ENCODE measurements at places on chromosomes 1 and 21. TPM values are rescaled to one million over a fixed set of nuclear protein-coding genes. Genes with fewer than 3 reads are reported as not detected.

The CFAP141 gene
- polyA plus RNA-seq = not detected

The GIPC2 gene
- polyA plus RNA-seq = 16.5 TPM

The PTPN7 gene
- polyA plus RNA-seq = not detected

The PSMB4 gene
- 351 TPM for polyA plus RNA-seq

The CRYBG2 gene
- polyA plus RNA-seq = not detected

The LORICRIN gene
- polyA plus RNA-seq = not detected

The LHX4 gene
- not detected for polyA plus RNA-seq

The TAS1R1 gene
- 0.35 TPM for polyA plus RNA-seq

The CGN gene
- polyA plus RNA-seq = 1.5 TPM

The TSPEAR gene
- polyA plus RNA-seq = not detected

The SLC5A3 gene
- polyA plus RNA-seq = 21.2 TPM
